ENCODE measurements at places on chromosomes 16 and 17. TPM values are rescaled to one million over a fixed set of nuclear protein-coding genes. Genes with fewer than 3 reads are reported as not detected.
A peak's percentile ranks its signal among the peaks of the same experiment; 100 is the strongest.

ZFP3 gene
- total RNA-seq = 8.7 TPM

KRT33A gene
- not detected for total RNA-seq

PRSS8 gene
- total RNA-seq = 312 TPM

- no peak for DNase-seq
Measured at GRCh38 chr17:56289321-56289720, 136.0 kb downstream of the ANKFN1 start.

GRCh38 chr16:12879812-12880211, 21.6 kb upstream of the SHISA9 start:
- DNase-seq = no peak

DNA sequence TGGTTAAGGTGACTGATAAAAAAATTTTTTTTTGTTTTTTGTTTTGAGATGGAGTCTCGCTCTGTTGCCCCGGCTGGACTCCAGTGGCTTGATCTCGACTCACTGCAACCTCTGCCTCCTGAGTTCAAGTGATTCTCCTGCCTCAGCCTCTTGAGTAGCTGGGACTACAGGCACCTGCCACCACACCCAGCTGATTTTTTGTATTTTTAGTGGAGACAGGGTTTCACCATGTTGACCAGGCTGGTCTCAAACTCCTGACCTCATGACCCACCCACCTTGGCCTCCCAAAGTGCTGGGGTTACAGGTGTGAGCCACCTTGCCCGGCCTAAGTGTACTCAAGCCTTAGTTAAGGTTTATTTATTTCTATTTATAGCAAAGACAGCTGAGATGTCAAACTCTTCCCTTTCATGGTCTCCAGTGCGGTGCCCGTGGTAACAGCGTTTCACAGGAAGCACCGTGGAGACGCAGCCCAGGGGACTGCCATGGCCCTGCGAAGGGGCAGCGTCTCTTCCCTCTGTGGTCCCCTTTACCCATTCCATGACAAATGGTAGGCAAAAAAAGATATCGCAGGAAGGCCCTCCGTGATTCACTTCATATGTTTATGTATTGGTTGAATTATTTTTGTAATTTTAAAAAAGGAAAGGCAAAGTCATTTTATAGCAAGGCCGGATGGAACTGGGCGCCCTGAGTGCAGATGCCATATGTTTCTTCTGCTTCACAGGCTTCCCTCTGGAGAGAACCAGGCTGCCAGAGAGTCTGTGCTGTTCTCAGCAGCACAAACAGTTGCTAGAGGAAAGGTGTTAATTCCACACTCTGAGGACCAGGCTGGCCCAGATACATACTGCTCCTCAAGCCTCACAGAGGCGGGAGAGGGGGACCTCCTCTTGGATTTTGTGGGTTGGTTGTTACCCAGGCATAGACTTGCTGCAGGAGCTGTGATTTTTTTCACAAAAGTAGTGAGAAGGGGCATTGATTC, 29.2 kb downstream of the DDX19A start:
- no peak for DNase-seq

DNA sequence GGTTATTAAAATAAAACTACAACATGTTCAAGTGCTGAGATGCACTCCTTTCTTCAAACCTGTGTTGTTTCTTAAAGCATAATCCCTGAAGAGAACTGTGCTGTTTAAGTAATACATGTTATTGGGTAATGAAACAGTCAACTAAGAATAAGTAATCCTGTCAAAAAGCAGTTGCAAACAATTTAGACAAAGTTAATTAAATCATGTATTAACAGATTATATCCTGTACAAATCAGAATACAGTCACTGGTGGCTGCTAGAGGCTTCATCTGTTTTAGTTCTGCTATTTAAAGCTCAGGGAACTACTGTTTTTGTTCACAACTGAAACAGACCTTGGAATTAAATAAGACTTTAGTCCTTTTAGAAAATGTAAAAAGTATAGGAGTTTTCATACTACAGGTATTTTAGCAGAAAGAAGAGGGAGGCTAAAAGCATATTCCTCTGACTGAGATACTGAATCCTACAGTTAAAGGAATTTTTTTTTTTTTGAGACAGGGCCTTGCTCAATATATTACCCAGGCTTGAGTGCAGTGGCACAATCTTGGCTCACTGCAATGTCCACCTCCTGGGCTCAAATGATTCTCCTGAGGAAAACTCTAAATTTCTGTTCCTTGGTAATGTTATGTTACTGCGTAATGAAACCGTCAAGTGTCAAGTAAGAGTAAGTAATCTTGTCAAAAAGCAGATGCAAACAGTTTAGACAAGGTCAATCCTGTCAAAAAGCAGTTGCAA, 27.3 kb upstream of the ITGA2B start:
- DNase-seq = no peak

GRCh38 chr17:39018267-39019134, 51.3 kb upstream of the FBXO47 start:
- peak; percentile 21 for DNase-seq

All from mucosa of gallbladder (tissue), 1 donor.